Colonic mucosa (tissue), 4 donors: ENCODE measurements at places on chromosomes 2 and 18. TPM values are rescaled to one million over a fixed set of nuclear protein-coding genes. Genes with fewer than 3 reads are reported as not detected.

The SERPINB2 gene
- total RNA-seq = 0.29 TPM

- DNase-seq = no peak
These were observed 274.4 kb upstream of the HDAC4 start for GRCh38 chr2:239674981-239675825.

- peak; percentile 56 for DNase-seq
These were observed 15.1 kb downstream of the COBLL1 start for GRCh38 chr2:164826293-164827243.

GRCh38 chr18:74310411-74310810, 5.2 kb upstream of the C18orf63 start:
- DNase-seq = no peak

DNA sequence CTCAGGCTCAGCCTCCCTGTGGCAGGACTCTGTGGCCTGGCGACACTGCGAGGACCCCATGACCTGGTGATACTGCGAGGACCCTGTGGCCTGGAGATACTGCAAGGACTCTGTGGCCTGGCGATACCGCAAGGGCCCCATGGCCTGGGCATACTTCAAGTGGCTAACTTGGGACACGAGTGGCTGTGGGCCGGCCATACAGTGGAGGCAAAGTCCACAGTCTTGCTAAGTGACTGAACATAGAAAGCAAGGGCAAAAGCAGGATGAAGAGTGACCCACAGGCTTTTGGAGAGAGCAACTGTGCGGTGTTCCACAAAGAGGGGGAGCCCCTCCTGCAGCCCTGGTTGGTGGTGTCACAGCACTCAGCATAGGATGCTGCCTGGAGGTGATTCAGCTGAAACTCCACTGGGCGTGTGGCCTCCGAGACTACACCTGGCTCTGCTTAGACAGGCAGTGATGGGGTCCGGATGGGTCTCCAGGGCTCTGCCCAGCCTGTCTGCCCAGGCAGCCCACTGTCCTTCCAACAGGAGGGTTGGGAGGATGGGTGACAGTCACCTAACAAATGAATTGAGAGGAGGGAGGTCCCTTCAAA, 691.0 kb upstream of the HS6ST1 start:
- no peak for DNase-seq

DNA sequence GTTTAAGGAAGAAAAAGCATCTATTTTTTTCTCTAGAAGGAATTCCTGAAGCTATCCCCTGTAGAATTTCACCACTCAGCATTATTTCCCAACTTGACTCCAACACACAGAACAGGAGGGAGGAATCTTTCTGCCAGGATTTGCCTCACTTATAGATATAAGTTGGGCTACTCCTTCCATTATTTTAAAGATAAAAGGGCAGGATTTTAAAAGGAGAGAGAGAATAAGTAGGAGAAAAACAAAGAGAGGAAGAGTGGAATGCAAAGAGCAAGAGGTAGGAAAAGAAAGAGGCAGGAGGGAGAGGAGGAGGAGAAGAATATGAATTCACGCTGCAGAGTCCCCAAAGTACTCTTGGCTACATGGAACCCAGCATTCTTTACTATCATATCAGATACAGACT, 182.5 kb downstream of the TCF4 start:
- no peak for DNase-seq

The ZNF521 gene
- 5.3 TPM for total RNA-seq

DNA sequence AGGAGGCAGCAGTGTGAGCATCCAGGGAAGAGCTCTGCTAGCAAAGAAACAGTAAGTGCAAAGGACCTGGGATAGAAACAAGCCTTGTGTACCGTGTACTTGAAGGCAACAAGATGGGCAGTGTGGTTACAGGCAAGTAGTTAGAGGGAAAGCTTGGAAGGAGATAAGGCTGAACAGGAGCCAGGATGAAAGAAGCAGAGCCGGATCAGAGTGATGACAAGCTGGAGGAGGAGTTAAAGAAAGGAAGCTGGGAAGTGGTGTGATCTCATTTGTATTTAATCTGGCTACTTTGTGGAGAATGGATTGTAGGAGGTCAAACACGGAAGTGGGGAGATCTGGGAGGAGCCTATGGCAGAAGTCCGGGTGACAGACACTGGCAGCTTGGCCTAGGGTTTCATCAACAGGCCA, 44.7 kb upstream of the VPS54 start:
- peak; percentile 52 for DNase-seq
